ENCODE measurements at places on chromosomes 2 and 18.

DNA sequence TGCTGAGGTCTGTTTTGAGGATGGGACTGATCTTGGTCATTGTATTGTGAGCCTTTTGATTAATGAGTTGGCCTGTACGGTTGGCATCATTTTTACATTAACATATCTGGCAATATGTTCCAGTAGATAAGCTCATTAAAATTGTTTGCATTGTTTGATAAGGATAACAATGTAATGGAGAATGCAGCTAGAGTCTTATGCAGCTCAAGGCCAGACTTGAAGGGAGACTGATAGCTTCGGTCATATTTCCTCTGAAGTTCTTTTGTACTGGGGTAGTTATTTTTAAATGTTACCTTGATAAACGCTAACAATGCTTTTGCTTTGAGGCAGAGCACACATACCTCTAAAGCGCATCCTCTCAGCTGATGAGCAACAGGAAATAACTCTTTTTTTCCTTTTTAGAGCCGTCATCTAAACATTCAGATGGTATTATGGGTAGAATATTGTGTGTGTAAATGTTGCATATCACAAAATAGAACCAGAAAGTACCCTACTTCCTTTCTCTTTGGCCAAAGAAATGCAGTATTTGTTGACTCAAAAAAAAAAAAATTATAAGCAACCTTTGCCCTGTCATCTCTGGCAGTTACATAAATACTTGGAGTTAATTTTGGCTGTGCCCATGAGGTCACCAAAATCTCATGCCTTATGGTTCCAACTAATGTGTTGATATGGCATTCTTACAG lies 1.3 kb downstream of the MAPRE2 start:
- DNase-seq, result peak; percentile 77

- no peak for DNase-seq
These were observed 15.0 kb upstream of the TANC1 start for GRCh38 chr2:158953454-158953853.

DNA sequence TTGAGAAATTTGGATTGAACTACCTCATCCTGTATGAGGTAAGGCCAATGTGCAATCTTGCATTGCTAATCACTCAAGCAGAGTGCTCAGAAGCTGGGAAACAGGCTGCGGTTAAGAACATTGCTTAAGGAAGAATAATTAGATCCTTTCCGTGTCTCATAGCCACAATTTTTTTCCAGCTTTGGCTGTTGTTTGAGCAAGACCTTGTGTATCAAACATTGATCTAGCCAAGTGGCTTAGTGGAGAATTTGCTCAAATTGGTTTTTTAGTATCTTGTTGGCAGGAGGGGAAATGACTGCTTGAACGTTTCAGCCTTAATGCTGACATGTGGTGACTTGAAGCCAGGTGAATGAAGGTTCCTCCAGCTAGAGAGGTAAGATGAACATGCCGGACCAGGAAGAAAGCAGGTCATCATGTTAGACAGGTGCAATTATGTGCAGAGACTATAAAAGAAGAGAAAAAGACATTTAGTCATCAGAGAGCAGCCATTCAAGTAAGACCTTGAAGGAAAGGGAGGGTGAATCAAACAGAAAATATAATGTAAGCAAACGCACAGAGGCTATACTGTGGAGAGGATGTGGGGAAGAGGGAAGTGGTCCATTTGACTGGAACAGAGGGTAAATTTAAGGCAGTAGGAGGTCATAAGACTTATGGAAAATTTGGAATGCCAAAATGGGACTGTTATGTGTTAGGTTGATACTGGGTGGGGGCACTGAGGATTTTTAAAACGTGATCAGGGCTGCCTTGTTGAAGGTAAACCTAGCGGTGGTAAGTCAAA lies 98.9 kb upstream of the CYP1B1 start:
- DNase-seq, result no peak

GRCh38 chr18:69574401-69574800 lies 173.7 kb downstream of the DOK6 start:
- no peak for DNase-seq

DNA sequence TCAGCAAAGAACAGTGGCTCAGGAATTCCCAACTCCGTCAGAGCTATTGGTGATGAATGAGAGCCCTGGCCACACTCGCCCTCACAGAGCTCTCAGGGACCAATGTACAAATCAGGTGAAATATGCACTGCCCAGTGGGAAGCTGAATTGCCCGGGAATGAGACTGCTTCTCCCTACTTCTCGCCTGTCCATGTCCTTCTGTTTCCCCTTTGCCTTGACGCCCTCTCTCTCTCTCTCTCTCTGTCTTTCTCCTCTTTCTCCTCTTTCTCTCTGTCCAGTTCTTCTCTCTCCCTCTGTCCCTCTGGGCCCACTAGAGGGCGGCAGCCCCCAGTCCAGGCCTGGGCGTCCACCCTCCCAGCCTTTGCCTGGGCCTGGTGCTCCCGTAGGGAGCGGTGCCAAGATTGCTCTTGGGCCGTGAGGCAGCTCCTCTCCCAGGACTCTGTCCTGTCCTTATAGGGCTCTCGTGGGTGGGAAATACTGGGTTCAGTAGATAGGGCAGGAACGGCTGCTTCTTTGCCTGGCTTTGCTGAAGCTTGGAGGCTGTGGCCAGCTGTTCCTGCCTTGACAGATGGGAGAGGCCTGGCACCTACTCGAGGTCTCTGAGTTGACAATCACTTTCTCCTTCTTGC lies 28.4 kb upstream of the PUM2 start:
- no peak for DNase-seq

DNA sequence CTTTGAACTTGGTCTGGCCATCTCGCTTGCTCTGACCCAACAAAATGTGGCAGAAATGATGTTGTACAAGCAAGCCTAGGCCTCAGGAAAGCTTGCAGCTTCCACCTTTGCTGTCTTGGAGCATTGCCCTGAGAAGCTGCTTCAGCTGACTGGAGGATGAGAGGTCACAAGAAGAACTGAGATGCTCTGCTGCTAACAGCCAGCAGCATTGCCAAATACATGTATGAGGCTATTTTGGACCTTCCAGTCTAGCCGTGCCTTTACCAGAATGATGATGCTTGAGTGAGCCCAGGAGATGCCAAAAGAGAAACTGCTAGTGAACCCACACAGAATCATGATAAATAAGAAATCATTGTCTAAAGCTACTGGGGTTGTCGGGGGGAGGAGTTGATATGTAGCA lies 13.2 kb upstream of the ITGAV start:
- no peak for DNase-seq

DNA sequence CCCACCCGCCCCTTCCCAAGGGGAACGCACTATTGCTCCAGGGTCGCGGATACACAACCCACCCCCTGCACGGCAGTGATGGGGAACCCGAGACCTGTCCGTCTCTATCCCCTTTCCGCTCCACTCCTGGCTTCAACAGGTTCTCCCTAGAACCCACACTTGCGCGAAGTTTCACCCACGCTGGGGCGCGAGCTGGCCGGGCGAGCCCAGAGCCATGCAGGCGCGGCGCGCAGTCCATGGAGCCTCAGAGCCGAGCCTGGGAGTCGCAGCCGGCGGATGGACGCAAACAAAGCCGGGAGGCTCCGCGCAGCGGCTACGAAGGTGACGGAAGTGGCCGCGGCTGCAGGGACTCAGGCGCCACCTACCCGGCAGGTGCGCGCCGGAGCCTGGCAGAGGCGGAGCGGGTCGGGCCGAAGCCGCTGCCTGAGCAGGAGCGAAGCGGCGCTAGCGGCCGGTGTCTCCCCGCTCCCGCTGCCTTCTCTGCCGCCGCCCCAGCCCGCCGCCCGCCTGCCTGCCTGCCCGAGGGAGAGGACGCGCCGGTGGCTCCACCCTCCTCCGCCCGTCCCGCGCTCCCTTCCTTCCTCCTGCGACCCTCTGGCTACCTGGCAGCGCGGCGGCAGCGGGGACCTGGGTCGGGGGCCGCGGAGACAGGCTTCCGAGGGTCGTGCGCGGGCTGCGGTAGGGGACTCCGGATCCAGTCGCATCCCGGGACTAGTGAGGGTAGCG lies 14.0 kb downstream of the ALPG start:
- no peak for DNase-seq

GRCh38 chr18:58570360-58571064 lies 58.4 kb downstream of the ALPK2 start:
- DNase-seq, result no peak

- DNase-seq, result no peak
These were observed 277.9 kb downstream of the DCC start for GRCh38 chr18:52617931-52618330.

GRCh38 chr18:9824474-9824832 lies 61.3 kb upstream of the TXNDC2 start:
- DNase-seq, result no peak

All from central memory CD4-positive, alpha-beta T cell (primary cell).